ENCODE measurements at places on chromosomes 1 and 21. TPM values are rescaled to one million over a fixed set of nuclear protein-coding genes. Genes with fewer than 3 reads are reported as not detected.

DNA sequence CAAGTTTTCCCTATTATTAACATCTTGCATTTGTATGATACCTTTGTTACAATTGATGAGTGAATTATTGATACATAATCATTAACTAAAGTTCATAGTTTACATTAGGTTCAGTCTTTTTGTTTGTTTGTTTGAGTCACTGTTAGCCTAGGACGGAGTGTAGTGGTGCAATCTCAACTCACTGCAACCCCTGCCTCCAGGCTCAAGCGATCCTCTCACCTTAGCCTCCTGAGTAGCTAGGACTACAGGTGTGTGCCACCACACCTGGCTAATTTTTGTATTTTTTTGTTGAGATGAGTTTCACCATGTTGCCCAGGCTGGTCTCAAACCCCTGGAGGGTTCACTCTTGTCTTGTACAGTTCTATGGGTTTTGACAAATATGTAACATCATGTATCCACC lies 33.9 kb upstream of the PGM1 start:
- DNase-seq: no peak

The FPGT gene
- total RNA-seq: 16.1 TPM

DNA sequence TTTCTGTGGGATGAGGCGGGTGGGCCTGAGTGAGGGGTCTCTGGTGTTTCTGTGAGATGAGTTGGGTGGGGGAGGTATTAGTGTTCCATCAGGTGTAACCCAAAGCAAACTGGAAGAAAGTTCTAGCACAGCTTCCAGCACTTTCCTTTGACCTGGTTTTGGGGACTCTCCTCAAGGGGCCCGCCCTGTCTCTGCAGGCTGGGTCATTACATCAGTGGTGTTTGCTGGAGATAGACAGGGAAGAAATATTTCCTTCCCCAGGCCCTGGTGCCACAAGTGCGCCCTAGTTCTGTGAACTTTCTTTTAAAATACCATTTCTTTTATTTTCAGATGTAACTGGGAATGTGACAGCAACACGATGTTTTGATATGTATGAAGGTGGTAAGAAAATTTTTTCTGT lies 16.5 kb upstream of the MX2 start:
- no peak for DNase-seq

DNA sequence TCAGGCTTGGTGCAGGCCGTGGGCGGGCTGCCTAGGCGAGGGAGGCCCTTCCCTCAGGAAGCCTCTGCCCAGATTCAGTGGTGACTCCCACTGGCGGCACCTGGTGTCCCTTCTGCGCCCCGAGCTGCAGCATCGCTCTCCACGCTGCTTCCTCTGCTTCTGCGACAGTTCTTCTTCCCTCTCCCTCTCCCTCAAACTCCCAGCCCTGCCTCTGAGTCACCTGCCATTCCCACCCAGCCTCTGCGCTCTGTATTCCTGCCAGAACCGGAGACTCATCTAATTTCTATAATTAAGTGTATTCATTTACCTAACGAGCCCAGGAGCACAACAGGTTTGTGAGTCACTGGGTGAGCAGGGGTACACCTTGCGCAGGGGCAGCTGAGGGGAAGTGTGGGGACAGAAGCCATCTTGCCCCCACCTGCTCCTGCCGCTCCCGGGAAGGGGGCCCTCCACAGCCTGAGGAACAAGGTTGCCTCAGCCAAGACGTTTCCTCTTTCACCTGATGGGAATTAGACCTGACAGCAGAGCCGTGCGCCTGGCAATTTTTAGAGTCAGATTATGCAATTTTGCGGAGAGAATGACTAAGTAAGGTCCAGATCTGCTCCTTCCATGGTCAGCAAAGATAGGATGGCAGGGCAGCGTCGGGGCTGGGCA lies 19.4 kb downstream of the KCNC4 start:
- DNase-seq: no peak

DNA sequence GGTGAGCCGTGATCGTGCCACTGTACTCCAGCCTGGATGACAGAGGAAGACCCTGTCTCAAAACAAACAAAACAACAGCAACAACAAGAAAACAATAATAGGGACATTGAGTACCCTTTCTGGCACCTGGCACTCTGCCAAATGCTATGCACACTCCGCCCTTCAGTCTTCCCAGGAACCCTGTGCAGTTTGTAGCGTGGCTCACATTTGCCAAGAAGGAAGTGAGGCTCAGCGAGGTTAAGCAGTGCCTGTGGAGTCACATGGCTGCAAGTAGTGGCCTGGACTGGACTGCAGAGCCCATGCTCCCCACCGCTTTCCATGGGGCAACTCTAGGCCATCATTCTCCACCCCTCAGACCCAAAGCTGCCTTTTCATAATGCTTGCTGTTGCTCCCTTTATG lies 5.3 kb upstream of the EVA1B start:
- DNase-seq: no peak

The TNFAIP8L2 gene
- not detected for total RNA-seq

The SIPA1L2 gene
- total RNA-seq: 1.5 TPM

DNA sequence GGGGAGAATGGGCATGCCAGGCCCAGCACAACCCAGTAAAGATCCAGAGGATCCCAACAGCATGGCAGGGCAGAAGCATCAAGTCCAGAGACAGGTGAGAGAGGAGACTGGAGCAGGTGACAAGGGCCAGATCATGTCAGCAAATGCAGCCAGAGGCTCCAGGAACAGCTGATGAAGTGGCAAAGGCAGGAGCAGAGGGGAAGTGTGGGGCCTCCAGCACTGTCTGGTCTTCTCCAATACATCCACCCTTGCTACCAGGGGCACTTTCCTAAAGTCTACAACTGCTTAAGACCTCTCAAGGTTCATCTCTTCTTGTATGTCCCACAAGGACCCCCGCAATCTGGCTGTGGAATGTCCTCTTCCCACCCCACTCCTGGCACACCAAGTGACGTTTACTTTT lies 17.4 kb downstream of the FAM163A start:
- DNase-seq: no peak

The PLEKHG5 gene
- total RNA-seq: 5.1 TPM

- no peak for DNase-seq
These were observed 478.3 kb upstream of the RUNX1 start for GRCh38 chr21:35527358-35527757.

GRCh38 chr21:17987382-17988101 lies 168.4 kb upstream of the C21orf91 start:
- DNase-seq: no peak

DNA sequence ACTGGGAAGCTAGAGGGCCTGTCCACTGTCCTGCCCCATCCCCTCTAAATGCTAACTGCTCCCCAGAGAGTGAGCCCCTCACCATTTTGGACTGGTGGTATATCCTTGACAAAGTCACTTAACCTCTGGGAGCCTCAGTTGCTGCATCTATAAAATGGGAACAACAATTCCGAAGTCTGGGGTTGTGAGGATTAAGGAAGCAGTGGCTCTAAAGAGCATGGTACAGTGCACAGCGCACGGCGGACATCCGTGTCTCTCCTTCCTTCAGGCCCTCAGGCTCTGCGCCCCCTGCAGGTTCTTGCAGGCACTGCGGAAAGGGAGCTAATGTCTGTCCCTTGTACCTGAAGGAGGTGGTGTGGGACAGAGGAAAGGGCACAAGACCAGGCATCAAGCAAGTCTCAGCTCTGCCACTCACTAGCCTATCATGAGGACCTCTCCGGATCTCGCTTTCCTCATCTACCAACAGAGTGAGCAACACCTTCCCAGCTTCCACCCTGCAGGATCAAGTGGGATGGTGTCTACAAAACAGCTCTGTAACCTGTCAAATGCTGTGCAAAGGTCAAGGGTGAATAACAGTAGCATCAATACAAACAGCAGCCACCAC lies 20.1 kb downstream of the ECE1 start:
- peak; percentile 65 for DNase-seq

The AXDND1 gene
- total RNA-seq: 0.64 TPM

The TAL1 gene
- total RNA-seq: not detected

DNA sequence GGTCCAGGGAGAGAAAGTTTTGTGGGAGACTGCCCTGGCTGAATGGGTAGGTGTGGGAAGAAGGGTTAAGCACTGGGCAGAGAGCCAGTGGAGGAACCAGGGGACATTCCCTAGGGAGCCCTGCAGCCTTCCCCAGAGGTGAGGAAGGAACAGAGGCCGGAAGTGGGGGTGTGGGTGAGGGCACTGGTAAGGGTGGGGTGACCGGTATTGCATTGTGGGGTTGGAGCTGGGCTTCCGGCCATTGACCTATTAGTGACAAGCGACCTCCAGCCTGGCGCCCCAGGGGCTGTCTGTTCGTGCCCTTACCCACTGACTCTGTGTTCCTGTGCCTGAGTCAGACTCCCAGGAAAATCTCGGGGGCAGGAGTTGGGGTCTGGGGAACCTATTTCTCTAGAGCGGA lies 3.5 kb upstream of the TSPAN1 start:
- peak; percentile 45 for DNase-seq

The PDPN gene
- not detected for total RNA-seq

GRCh38 chr1:6601049-6601922 lies 1.4 kb downstream of the KLHL21 start:
- DNase-seq: peak; percentile 78

The SFN gene
- 103 TPM for total RNA-seq

DNA sequence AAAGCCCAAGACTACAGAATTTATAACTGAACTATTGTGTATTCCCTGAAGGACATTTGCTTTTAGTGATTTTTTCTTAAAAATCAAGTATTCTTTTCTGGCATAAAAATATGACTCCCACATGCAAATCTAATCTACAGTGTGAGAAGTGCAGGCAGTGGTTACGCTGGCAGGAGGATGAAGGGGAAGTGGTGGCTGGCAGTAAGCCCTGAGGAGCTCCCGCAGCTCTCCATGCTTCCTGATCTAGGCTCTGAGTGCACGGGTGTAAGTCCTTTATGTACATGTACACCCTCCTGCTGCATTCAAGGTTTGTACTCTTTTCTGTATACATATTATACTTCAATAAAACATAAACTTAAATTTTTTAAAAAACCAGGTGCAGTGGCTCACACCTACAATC lies 67.5 kb upstream of the PRDX6 start:
- DNase-seq: no peak

GRCh38 chr1:168234846-168235547 lies 9.2 kb downstream of the SFT2D2 start:
- DNase-seq: peak; percentile 70

DNA sequence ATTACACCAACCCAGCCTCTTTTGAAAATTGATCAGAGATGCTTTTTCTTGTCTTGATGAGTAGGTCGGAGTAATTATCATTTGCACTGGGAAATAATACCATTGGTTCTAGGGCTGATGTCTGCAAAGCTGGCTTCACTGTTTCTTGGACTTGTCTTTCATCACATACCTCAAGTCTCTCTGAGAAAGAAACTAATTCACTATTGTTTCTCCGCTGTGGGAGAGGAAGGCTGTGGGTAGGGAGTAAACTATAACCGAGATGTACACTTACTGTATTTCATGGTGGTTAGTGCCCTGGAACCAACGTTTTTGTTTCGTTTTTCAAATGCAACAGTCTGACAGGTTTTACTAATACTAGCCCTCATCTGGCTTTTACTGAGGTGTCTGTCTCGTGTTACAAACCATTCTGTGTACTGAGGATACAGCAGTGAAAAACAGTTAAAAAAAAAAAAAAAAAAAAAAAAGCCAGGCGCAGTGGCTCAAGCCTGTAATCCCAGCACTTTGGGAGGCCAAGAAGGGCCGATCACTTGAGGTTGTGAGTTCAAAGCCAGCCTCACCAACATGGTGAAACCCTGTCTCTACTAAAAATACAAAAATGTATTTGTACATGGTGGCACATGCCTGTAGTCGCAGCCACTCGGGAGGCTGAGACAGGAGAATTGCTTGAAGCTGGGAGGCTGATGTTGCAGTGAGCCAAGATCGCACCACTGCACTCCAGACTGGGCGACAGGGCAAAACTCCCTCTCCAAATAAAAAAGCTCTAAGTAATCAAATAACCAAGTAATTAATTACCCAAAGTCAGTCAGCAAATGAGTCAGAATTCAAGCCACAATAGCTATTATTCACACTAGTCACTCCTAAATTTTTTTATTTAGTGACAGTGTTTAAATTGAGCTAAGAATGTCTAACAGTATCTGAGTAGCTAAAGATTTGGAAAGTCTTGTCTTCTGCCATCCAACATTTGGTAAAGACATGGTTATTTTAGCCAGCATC lies 23.3 kb downstream of the TOMM20 start:
- DNase-seq: no peak

- DNase-seq: no peak
These were observed 40.8 kb upstream of the EFHD2 start for GRCh38 chr1:15368888-15369287.

DNA sequence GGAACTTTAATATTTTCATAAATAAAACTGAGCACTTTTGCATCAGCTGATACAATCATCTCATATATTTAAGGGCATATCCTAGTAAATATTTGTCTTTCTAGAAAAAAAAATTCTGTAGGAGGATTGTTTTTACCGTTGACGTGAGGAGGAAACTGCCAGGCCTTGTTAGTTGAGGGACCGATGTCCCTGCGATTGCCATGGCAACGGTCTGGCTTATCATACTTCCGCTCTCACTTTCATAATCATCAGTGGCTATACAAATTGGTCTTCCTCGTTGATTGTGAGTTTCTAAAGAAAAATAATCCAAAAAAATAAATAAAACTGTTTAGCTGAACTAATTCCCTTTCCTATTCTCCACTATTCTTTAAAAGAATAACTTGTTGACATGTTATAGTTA lies 69.3 kb upstream of the ANGPTL3 start:
- no peak for DNase-seq

GRCh38 chr1:116232989-116233514 lies 121.9 kb downstream of the MAB21L3 start:
- no peak for DNase-seq

GRCh38 chr1:2237773-2238172 lies 9.7 kb downstream of the SKI start:
- no peak for DNase-seq

DNA sequence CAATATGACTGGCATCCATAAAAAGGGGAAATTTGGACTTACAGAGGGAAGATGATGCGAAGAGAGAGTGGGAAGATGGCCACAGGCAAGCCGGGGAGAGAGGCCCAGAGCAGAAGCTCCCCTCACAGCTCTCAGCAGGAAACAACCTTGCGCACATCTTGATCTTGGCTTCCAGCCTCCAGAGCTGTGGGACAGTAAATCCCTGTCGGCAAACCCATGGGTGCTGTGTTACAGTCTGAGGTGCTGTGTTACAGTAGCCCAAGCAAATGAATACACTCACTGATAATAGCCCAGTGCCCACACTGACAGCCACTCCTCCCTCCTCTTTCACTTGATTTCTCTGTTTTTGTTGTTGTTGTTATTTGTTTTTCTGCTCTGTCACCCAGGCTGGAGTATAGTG lies 22.4 kb downstream of the CDCA8 start:
- no peak for DNase-seq

The SAMD13 gene
- total RNA-seq: 1.8 TPM

Measured in Calu3 (cell line).